ENCODE measurements at places on chromosomes 7 and 10.

DNA sequence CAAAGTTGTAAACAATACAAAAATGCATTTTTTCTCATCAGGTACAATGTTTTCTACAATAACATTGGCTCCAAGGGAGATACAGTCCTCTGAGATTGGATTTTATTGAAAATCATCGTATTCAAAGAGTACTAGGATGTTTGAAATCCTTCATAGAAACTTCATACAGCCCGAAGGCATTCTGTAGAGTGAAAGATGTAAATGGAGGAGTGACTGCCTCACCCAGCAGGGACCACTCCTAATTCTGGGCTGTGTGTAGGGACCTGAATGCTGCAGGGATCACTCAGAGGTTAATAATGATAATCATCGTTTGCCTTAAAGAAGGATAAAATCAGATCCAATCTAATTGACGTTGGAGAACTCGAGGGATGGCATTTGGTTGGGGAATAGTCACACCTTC lies 198.6 kb downstream of the HECW1 start:
- no peak for DNase-seq

GRCh38 chr10:63103971-63104409 lies 29.1 kb upstream of the NRBF2 start:
- DNase-seq = no peak

DNA sequence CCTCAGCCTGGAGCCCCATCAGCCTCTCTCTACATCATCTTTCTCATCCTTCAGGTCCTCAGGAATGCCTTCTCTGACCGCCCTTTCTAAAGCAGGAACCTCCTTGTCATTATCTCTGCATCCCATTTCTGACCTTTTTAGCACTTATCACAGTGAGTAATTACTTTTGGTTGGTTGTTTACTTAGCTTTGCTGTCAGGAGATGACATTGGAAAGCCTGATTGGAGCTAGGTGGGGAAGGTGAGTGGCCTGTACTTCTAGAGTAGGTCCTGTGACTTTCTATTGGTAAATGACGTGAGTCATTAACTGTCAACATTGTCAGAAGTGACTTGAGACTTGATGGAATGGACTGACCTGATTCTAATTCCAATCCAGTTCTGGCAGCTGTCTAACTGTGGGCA lies 9.3 kb upstream of the SLC25A13 start:
- DNase-seq = no peak

- no peak for DNase-seq
Measured at GRCh38 chr7:42645906-42646305, 266.0 kb downstream of the C7orf25 start.

DNA sequence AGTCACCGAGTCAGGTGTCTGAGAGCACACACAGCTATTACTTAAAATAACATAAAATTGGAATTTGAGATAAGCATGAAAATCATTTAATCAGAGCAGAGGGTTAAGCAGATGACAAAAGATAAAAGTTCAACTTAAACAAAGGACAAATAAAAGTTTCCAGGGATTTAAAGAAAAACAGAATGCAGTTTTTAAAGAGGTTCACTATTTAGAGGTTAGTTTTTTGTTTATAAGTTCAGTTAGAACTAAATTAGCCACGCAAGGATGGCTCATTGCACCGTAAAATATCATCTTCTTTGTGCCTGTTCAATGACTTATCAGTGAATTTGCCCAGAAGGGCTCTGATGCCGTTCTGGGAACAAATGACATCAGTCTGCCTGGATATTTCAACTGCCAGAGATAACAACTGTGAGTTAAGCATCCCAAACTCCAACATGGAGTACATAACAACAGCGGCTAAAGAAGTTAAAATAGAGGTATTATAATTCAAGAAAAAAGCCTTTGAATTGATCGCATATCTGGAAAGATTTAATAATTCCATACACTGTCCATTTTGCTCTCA lies 107.8 kb downstream of the ANK3 start:
- DNase-seq = no peak

- peak; percentile 45 for DNase-seq
Measured at GRCh38 chr10:100043796-100044195, 34.0 kb upstream of the DNMBP start.

DNA sequence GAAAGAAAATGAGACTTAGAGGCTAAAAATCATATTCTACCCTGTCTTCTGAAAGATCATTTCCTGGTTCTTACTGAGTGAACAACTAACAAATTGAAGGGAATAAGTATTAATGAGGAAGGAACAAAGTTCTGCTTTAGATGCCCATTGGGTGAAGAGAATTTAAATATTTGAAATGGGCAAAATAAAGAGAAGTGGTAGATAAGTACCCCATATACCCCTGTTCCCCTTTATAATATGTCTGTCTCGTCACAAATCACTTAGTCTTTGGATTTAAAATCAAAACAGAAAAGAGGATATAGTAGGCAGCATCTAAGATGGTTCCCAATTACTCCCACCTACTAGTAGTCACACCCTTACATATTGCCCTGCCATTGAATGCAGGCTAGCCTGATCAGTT lies 13.2 kb downstream of the TES start:
- no peak for DNase-seq

- DNase-seq = no peak
Measured at GRCh38 chr7:4288791-4289394, 393.2 kb upstream of the FOXK1 start.

DNA sequence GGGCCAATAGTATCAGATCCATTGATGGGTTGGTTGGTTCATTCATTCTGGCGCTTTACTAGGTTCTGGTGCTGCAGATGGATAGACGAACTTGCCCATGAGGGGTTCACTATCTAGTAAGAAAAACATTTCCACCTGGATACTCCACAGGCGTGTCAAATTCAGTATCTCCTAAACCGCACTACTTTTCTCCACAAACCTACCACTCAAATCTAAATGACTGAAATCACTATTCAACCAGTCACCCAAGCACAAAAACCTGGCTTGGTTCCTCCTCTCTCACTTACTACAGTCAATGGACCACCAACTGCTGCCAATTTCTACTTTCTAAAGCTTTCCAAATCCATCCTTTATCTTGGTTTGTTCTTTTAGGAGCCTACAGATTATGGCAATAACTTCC lies 572 bp downstream of the AGK start:
- DNase-seq = no peak
